ENCODE measurements at places on chromosomes 12 and 14. TPM values are rescaled to one million over a fixed set of nuclear protein-coding genes. Genes with fewer than 3 reads are reported as not detected.

The E2F7 gene
- 10.7 TPM for total RNA-seq

- DNase-seq = no peak
Measured at GRCh38 chr14:53757732-53758131, 198.9 kb downstream of the BMP4 start.

DNA sequence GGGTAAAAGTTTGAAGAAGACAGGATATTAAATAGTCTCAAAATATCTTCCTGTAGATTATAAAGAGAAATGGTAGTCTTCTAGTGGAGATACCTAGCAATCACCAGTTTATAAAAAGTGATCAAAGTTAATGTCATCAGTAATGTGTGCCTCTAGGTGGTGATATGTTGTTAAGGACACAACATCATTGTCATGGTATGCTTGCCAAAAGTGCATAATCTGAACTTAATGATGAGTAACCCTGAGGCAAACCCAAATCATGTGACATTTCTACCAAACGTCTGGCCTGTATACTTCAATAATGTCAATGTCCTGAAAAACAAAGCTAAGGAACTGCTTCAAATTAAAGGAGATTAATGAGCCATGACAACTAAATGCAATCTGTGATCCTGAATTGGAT, 214.7 kb downstream of the PHLDA1 start:
- no peak for DNase-seq

GRCh38 chr14:57519043-57519442, 25.4 kb upstream of the CCDC198 start:
- no peak for DNase-seq

DNA sequence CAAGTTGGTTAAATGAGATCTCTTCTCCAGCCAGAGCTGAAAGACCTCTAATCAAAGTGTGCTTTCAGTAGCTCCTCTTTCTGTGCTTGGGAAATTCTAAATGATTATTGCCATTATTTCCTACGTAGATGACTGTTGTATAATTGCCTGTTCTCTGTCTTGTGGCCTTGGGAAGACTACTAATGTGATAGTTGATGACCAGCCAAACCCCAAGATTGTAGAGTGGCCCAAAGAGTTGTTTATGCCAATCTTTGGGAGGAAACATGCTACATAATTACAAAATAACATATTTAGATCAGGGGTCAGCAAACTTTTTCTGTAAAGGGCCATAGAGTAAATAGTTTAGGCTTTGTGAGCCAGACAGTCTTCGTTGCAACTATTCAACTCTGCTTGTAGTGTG, 135.1 kb upstream of the DIO2 start:
- no peak for DNase-seq

The LRRC10 gene
- total RNA-seq = not detected
